Tibial artery (tissue), 4 donors: ENCODE measurements at places on chromosomes 7 and 10.
A peak's percentile ranks its signal among the peaks of the same experiment; 100 is the strongest.

- no peak for DNase-seq
These were observed 910.6 kb downstream of the KCNMA1 start for GRCh38 chr10:76727038-76727437.

GRCh38 chr10:99524736-99525380 is 7.9 kb upstream of the NKX2-3 start:
- no peak for DNase-seq

DNA sequence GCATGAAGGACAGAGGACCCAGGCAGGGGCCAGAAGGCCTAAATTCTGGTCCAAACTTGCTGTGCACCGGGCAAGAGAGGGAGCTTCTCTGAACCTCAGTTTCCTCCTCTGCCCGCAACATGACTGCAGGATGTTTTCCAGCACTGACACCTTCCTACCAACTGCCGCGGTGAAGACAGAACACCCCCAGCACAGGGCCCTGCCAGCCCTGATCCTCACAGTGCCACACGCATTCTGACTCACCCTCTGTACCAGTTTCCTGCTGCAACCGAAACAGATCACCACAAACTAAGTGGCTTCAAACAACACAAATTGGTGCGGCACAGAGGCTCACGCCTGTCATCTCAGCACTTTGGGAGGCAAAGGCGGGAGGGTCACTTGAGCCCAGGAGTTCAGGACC is 18.1 kb downstream of the MAD1L1 start:
- no peak for DNase-seq

- DNase-seq, result no peak
These were observed 6.1 kb downstream of the CHST3 start for GRCh38 chr10:71970331-71970730.

DNA sequence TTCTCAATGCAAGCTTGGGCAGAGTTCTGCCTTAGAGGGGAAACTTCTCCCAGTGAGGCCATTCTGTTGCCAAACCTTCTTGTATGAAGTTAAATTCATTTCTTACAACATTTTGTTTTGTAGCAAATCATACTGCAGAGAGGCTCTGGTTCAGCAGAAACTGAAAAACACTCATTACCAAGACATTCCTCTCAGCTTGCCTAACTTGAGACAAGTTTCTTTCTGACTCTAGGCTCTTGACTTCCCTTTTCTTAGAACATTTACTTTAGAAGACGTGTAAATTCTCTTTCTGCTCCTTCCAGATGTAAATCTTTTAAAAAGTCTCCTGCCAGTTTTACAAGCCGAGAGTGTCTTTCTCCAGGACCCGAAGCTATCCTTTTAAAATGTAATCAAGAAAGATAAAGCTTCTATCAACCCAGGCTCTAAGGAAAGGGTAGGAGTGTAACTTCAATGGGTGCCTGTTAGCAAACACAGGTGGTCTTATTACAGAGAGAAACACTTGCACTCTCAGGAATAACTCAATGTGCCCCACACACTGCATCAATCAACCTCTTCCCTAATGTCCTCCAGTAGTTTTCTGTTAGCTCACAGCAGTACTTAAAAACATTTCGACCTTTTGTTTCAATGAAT is 80.5 kb upstream of the TAS2R16 start:
- DNase-seq, result no peak

DNA sequence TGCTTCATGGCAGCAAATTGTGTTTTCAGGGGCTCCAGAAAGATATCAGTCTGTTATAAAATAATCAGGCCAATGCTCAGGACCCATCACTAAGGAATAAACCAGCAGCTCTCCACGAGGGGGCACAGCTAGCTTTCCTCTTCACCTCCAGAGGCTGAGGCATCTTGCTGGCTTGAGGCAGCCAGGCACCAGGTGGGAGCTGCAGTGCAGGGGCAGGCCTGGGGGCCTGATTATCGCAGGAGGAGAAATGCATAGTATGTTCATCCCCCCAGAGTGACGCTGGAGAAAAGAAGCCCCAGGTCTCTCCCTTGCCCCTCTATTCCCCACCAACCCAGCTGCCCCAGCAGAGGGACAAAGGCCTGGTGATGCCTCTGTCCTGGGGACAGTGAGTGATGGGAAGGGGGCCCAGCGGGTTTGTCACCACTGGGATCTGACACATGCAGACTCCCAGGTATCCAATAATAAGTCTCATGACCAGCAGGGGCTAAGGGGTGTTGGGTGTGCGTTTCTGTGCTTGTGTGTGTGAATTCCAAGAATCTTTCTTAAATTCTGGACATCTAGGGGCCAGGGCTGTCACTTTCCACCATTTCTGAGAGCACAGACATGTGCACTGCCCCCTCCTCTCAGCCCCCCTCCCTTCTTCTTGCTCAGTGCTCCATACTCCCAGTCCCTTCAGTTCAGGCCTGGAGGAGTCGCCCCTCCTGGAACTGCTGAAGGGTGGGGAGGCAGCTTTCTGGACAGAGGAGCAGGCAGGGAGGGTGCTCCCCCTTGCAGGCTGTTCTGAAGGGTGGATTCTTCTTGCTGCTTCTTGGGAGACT is 128.1 kb upstream of the FAM20C start:
- DNase-seq, result peak; percentile 81

DNA sequence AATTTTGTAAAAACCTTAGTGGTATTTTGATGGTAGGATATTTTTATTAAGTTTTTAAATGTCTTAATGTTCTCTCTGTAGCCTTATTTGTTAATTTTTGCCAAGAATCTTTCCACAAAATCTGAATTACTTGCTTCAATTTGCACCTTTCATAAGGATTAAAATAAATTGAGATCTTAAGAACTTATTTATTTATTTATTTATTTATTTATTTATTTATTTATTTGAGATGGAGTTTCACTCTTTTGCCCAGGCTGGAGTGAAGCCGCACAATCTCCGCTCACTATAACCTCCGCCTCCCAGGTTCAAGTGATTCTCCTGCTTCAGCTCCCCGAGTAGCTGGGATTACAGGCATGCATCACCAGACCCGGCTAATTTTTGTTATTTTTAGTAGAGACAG is 98.6 kb downstream of the PPP1R9A start:
- DNase-seq, result no peak

- no peak for DNase-seq
These were observed 618 bp upstream of the RELN start for GRCh38 chr7:103989785-103990767.
